ENCODE measurements at places on chromosomes 3 and 15. TPM values are rescaled to one million over a fixed set of nuclear protein-coding genes. Genes with fewer than 3 reads are reported as not detected.

Gene CFAP161
- not detected for total RNA-seq

Gene CHRM5
- total RNA-seq, result not detected

Gene STAC
- total RNA-seq, result not detected

Gene HGD
- total RNA-seq, result 0.25 TPM

Gene BOC
- total RNA-seq, result 0.42 TPM

Gene COL6A5
- not detected for total RNA-seq

Gene ARGFX
- total RNA-seq, result not detected

Gene OR5H2
- total RNA-seq, result not detected

Data from activated CD8-positive, alpha-beta memory T cell treated with anti-CD3 and anti-CD28 coated beads for 36 hours (primary cell).